NK-92 treated with Interleukin-12 subunit alpha and Interleukin-12 subunit beta, amount 100 ng/mL, for 24 hours (cell line): ENCODE measurements at places on chromosomes 5 and 9.

DNA sequence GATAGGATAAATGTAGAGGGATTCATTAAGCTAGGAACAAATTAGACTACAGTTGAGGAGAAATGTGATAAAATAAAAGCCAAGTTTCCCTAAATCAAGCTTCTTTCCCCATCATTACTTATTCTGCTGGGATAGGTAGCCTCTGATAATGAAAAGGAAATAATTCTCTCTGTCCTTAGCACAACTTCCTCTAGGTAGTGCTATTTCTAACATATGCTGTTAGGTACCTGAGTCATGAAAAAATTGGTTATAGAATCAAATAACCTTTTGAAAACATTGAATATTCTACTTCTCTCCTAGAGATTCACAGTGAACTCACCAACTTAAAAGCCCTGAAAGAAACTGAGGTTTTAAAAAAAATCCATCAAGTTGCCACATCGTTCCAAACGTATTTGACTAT lies 1793.1 kb downstream of the EFNA5 start:
- no peak for DNase-seq

DNA sequence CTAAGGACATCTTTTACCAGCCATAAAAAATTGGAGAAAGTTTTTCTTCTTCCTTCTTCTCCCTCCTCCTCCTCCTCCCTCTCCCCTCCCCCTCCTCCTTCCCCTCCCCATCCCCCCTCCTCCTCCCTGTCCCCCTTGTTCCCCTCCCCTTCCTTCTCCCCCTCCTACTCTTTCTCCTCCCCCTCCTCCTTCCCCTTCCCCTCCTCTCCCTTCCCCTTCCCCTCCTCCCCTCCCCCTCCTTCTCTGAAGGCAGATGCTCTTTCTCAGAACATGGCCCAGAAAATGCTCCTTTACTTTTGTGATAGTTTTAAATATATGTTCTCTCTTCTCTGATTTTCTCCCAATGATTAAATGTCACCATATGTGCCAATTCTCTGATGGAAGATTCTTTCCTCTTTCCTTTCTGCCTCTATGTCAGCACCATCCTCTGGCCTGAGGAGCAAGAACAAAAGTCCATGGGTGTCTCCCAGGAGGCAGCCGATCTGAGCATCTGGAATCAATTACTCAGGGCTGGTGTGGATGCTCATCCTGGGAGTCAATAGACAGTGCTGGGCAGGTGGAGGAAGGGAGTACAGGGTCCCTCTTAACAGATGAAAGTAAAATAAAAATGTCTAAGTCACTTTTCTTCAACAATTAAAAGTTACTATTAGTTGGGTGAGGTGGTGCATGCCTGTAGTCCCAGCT lies 63.0 kb upstream of the GNA14 start:
- DNase-seq: no peak

DNA sequence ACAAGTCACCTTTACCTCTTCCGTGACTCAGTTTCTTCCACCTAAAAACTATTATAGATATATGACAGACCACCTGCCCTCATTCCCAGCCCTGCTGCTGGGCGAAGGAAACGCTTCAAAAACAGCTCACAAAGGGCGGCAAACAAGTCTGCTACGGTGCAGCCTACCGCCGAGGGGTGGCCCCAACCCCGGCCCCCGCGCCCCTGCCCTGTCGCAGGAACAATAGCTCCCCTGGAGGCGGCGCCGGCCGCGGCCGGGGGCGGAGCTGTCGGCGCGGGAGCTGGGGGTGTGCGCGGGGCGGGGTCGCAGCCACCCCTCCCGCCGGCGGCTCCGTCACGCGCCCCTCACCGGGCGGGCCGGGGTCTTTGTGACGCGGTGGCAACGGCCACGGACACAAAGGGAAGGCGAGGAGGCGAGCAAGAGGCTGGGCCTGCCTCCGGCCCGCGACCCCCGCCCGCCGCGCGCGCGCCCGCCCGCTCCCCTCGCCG lies at the start of gene TMEFF1:
TSS of gene TMEFF1 (plus strand) at position 362 of the 488 bp plus-strand sequence. CDS start 396 bp downstream, outside the sequence.
- DNase-seq: no peak

GRCh38 chr5:176700239-176700847 lies 53.1 kb downstream of the TSPAN17 start:
- DNase-seq: no peak

GRCh38 chr9:88812938-88813637 lies 178.2 kb upstream of the S1PR3 start:
- no peak for DNase-seq
